T-helper 2 cell (primary cell): ENCODE measurements at places on chromosomes 7 and 10.

- DNase-seq, result no peak
Measured at GRCh38 chr10:53357587-53357986, 585.0 kb upstream of the MBL2 start.

DNA sequence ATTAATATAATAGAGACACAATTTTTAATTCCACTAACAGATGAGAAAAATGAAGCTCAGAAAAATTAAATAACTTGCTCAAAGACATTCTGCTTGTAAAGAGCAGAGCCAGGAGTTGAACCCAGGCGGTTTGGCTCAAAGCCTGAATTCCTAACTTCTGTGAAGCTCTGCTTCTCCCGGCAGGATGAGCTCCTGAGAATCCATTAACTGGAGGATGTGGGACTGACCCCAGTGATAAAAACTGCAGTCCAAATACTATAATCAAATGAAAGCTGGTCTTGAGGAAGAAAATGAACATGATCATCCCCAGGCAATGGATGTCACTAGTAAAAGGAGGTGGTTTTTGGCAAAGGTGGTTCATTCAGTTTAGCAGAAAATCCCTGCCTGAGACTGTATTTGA is 898.2 kb downstream of the CCSER2 start:
- no peak for DNase-seq

GRCh38 chr7:111476586-111477293 is 85.6 kb downstream of the IMMP2L start:
- no peak for DNase-seq

DNA sequence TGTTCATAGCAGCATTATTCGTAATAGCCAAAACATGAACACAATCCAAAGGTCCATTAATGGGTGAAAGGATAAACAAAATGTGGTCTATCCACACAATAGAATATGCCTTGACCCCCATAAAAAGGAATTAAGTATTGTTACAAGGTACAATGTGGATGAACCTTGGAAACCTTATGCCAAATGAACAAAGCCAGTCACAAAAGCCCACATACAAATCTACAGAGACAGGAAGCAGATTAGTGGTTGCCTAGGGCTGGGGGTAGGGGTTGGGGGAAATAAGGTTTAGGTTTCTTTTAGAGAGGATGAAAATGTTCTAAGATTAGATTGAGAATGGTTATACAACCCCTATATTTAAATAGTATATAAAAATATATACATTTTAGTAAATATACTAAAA is 34.8 kb downstream of the PIP4K2A start:
- no peak for DNase-seq

DNA sequence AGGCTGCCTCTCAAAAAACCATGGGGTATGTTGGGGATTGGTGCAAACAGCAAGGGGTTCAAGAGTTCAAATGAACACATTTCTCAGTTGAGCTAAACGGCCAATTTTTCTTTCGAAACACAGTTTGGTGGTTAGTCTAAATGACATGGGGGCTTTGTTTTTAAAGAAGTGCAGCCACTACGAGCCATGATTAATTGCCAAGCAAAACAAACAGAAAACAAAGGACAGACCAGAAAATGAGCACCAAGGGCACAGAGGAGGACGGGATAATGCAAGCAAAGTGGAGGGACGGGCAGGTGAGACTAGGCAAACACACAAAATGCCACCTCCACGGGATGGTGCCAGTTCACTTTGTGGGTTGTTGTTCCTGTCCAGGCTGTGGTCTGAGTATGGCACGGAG is 64.5 kb upstream of the PDLIM1 start:
- no peak for DNase-seq
